ENCODE measurements at places on chromosomes 12 and 14.
A peak's percentile ranks its signal among the peaks of the same experiment; 100 is the strongest.

DNA sequence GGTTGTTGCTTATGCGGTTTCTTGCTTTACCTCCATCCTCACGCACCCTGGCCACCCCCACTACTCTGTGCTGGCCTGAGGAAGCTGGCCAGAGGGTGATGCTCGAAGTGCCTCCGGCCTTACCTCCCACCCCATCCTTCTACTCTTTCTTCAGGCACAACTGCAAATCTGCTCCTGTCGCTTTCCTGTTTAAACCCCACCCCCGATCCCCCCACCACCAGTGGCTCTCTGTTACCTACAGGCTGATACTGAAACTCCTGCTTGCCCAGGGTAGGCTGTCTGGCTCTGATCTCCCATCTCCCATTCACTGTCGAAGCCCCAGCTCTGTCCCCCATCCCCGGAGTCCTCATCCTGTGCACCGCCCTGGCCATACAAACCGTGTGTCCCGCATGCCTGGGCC, 111.5 kb downstream of the PRMT8 start:
- DNase-seq: no peak

DNA sequence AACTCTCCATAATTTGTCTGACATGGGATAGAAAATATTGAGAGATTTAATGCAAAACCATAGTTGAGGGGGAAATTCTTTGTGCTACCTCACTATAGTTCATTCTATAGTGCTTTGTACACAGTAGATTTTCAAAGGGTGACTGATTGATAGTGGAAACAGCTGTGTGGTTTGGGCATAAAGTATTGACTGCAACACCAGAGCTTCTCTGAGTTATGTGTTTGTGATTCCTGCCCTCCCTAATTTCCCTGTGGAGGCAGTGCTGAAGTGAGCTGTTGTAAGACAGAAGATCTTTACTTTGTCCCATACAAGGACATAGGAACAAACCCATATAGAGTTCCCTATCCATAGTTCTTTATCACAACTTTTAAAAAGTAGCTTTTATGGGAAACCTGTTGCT, 47.1 kb downstream of the PTPRQ start:
- DNase-seq: no peak

GRCh38 chr14:88352698-88353097, 29.6 kb upstream of the KCNK10 start:
- peak; percentile 93 for DNase-seq

DNA sequence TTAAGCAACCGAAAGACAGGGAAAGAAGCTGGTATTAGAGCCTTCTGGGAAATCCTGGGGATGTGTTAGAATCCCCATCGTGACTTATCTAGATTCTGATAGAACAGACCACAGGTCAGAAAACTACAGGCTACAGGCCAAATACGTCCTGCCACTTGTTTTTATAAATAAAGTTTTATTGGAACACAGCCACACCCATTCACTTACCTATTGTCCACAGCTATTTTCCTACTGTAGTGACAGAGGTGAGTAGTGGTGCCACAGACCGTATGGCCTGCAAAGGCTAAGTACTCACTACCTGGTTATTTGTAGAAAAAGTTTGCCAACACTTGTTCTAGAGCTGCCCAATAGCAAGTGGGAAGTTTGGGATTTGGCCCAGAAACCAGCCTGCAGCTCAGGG, 53.8 kb downstream of the HRK start:
- no peak for DNase-seq

DNA sequence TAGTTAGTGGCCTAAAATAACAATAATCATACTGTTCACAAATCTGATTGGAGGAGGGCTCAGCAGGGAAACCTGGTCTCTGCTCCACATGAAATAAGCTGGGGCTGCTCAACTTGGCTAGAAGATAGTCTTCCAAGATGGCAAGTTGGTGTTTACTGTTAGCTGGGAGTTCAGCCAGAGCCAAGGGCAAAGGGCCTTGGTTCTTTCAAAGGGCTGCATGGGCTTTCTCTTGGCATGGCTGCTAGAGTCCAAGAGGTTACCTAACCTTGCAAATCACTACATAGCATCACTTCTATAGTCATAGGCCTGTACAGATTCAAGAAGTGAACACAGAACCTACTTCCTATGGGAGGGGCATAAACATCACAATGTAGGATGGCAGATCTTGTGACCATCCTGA, 7.1 kb downstream of the EXOC5 start:
- DNase-seq: no peak

DNA sequence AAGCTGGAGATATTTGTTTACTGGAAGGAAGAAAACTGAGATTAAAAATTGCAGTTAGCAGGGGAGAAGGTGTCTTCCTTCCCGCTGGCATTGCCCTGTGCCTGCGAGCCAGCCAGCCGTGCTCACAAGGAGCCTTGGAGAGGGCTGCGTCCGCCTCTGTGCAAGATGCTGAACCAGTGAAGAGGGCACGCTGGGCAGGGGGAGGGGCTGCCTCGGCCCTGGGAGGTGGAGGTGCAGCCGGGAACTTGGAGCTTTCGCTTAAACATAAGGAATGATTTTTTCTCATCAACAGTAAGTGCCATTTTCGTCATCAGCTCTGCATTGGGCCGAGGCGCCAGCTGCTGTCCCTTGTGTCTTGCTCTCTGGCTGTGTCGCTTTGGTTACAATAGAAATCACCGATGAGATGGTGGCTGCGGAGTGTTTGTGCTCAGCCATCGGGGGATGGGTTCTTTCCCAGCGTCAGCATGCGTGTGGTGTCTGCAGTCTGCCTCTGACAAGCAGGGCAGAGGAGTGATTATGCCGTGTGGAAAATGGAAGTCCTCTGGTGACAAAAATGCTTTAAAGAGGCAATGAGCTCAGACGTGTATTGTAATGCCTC, 97.3 kb downstream of the ESR2 start:
- peak; percentile 45 for DNase-seq

GRCh38 chr14:50808053-50808452, 22.9 kb downstream of the NIN start:
- DNase-seq: no peak

- peak; percentile 24 for DNase-seq
Measured at GRCh38 chr12:47767216-47767724, 5.8 kb upstream of the SLC48A1 start.

DNA sequence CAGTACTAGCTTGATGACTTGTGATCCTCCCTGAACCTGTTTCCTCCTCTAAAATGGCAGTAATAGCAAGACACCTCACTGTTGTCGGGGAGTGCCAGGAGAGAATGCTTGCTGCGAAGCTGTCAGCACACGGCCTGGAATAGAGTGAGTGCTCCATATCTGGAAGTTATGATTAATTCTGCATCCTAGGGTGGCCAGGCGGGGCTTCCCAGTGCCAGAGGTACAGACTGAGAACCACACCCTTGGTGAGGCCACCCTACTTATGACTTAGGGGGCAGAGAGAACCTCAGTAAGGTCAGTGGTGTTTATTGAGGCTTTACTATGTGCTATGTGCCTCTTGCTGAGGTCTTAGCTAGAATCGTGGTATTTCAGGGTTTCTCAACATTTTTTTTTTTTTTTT, 20.1 kb downstream of the MORN3 start:
- DNase-seq: no peak

DNA sequence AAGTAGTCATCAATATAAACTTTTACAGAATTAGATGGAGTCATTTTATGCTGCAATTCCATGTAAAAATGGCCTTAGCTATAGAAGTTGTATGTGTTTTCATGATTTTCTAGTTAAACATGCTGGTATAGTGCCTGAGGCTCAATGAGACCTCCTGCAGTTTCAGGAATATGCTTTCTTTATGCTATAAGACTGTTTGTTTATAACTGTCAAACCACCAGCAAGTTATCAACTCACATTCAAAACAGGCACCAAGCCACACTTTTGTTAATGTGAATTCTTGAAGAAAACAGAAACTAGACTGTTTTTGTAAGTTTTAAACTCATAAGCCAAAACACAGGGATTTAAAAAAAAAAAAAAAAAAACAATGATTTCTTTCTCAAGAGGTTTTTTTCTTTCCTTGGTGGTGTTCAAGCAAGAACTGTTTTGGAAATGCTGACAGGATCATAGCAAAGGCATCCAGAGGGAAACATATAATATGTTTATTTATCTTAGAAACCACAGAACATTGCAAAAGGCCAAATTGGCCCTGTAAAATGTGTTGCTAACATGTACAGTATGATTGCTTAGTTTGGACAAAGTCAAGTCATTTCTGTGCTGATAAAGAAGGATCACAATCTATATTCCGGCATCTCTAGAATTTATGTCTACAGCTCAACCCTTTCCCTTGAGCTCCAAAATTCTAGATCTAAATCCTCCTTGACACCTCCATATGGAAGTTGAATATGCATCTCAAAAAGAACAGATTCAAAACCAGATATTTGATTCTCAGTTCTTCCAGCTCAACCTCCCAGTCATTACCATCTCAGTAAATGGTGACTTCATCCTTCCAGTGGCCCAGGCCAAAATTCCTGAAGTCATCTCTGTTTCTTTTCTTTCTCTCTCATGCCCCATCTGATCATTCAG, 29.0 kb upstream of the LUM start:
- DNase-seq: no peak

DNA sequence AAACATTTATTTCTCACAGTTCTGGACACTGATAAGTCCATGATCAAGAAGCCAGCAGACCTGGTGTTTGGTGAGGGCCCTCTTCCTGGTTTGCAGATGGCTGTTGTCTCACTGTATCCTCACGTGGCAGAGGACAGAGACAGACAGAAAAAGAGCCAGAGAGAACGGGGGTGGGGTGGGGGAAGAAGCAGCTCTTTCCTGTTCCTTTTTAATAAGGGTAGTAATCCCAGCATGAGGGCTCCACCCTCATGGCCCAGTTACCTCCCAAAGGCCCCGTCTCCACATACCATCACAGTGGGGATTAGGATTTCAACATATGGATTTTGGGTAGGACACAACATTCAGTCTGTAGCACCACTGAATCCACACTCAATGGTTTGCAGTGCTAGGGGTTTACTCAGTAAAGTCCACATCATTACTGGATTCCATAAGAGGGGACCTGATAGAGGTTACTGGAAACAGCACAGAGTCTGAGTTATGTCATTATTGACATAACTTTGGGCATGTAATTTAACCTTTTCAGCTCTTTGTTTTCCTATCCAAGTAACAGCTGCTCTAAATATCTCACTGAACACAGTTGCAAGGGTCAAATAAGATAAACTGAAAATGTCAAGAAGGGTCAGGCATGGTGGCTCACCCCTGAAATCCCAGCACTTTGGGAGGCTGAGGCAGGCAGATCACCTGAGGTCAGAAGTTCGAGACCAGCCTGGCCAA, 53.2 kb downstream of the RPAP3 start:
- DNase-seq: no peak
